ENCODE measurements at places on chromosomes 7 and 10. TPM values are rescaled to one million over a fixed set of nuclear protein-coding genes. Genes with fewer than 3 reads are reported as not detected.

DNA sequence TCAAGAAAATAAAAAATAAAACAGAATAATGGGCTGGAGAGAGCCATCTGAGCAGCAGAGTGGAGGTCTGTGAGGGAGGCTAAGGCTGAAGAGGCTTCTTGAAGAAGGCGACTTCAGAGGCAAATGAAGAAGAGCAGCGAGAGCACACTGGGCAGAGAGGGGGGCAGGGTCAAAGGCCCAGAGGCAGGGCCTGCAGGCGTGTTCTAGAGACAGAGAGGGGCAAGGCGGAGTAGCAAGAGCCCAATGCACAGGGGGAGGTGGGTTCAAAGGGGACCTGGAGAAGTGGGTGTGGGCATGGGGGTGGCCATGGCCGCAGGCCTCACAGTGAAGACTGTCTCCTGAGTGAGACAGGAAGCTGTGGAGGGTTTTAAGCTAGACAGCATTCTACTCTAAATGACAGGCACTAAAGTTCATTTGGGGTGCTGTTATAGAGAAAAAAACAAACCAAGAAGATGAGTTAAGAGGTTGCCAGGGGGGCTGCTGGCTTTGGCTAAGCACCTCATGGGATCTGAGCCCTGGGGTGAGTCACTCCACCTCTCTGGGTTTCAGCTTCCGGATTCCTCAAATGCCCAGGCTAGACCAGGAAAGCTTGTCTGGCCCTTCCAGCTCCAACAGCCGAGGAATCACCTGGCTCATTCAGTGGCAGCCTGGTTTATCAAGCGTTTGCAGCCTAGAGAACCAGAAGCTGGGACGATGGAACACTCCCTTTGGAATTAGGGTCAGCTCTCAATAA, 81.7 kb downstream of the DLG5 start:
- DNase-seq, result peak; percentile 95

DNA sequence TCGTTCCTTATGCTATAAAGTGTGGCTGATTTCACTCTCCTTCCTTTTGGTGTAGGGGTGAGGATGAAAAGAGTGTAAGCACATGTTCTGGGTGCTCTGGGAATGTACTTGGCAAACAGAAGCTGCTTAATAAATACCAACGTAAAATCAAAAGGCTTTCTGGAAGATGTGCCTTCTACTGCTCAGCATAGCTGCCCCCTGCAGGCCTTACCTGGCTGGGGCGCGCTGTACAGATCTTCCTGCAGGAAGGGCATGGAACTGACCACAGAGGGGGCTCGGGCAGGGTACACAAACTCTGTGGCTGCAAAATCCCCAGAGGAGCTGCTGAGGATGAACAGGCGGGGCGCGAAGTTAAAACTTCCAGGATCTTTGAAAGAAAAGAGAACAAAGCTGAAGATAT, 169.4 kb downstream of the SVIL start:
- no peak for DNase-seq

GRCh38 chr10:7260412-7260900, 150.4 kb downstream of the SFMBT2 start:
- DNase-seq, result peak; percentile 83

GRCh38 chr7:19522486-19522885, 186.4 kb downstream of the POLR1F start:
- peak; percentile 66 for DNase-seq

Gene ASL
- 61.3 TPM for total RNA-seq
